ENCODE measurements at places on chromosomes 7 and 10. TPM values are rescaled to one million over a fixed set of nuclear protein-coding genes. Genes with fewer than 3 reads are reported as not detected.

DNA sequence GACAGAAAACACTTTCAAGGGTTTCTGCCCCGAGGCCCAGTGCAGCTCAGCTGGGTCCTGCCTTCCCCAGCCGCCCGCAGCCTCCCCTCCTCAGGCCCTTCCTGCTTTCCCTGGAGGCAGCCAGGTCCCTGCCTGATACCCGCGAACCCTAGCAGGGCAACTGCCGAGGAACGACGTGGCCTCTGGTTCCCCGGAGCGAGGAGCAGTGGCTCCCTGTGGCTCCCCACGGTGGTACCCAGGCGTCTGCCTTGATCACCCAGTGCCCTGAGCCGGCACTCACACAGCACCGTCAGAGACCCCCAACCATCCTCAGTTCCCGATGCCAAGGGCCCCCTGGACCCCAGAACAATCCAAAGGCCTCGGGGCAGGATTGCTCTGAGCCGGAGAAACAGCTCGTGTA is 58.3 kb downstream of the CFAP46 start:
- H3K4me3 ChIP-seq = no peak overlapping the region
- no peak for DNase-seq
- H3K27ac ChIP-seq = no peak overlapping the region
- H3K4me1 ChIP-seq = no peaks in the 10 kb centered on the region

- peaks cover 23% of the 10 kb centered on the region for H3K27me3 ChIP-seq
- H3K36me3 ChIP-seq = no peaks in the 10 kb centered on the region
- no peak for DNase-seq
- H3K4me3 ChIP-seq = no peak overlapping the region
- H3K4me1 ChIP-seq = no peaks in the 10 kb centered on the region
Observed at GRCh38 chr7:132351954-132352499, 224.2 kb downstream of the PLXNA4 start.

- no peaks in the 10 kb centered on the region for H3K27me3 ChIP-seq
- H3K4me1 ChIP-seq = no peaks in the 10 kb centered on the region
- no peak for DNase-seq
- H3K4me3 ChIP-seq = no peak overlapping the region
Observed at GRCh38 chr7:152909683-152910544, 150.4 kb downstream of the ACTR3B start.

- H3K27me3 ChIP-seq = no peaks in the 10 kb centered on the region
- H3K36me3 ChIP-seq = no peaks in the 10 kb centered on the region
- H3K4me1 ChIP-seq = no peaks in the 10 kb centered on the region
- H3K27ac ChIP-seq = no peak overlapping the region
- no peak overlapping the region for H3K4me3 ChIP-seq
Observed at GRCh38 chr10:109282510-109282909, 640.8 kb downstream of the XPNPEP1 start.

GRCh38 chr10:101134299-101135127 is 3.4 kb downstream of the TLX1 start:
- H3K36me3 ChIP-seq = no peaks in the 10 kb centered on the region
- DNase-seq = no peak
- H3K4me1 ChIP-seq = peaks cover 28% of the 10 kb centered on the region
- peaks cover 93% of the 10 kb centered on the region for H3K27me3 ChIP-seq
- H3K4me3 ChIP-seq = peak overlapping the region; percentile 24
- peak overlapping the region; percentile 36 for H3K27ac ChIP-seq

DNA sequence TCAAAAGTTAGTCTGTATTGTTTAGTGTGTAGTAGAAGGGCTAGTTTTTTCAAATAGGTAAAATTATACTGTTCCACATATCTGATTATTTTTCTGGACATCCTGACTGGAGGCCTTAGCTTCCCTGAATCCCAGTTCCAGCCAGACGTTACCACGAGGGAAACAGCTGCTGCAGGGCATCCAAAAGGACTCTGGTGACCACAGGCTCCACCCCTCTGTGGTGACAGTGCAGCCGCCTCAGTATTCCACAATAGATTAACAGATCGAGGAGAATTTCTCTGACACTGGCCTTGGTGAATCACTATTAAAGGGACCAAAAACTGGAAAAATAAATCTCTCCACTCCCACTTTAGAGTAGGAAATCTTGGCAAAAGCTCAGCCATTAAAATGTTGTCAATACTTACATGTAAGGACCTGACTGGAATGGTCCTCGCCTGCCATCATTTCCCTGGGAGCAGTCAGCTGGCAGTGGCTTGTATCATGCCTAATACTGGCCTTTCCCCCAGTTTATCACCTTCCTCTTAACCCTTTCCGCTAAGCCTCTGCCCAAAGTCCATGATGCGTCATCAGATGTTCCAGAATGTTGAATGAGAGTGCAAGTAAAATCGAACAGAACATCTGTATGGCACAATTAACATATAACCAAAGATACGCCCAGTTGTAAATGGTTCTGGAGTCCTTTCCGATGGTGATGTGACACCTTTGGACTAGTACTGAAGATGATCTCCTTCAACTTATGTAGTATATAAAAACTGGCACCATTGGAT is 31.6 kb downstream of the ENO4 start:
- H3K4me3 ChIP-seq = no peak overlapping the region
- H3K4me1 ChIP-seq = no peaks in the 10 kb centered on the region
- no peak for DNase-seq
- no peaks in the 10 kb centered on the region for H3K36me3 ChIP-seq
- H3K27ac ChIP-seq = no peak overlapping the region

- peaks cover 2% of the 10 kb centered on the region for H3K4me1 ChIP-seq
- H3K36me3 ChIP-seq = no peaks in the 10 kb centered on the region
- no peak overlapping the region for H3K27ac ChIP-seq
- DNase-seq = no peak
Observed at GRCh38 chr7:135490783-135491182, 19.1 kb downstream of the CNOT4 start.

DNA sequence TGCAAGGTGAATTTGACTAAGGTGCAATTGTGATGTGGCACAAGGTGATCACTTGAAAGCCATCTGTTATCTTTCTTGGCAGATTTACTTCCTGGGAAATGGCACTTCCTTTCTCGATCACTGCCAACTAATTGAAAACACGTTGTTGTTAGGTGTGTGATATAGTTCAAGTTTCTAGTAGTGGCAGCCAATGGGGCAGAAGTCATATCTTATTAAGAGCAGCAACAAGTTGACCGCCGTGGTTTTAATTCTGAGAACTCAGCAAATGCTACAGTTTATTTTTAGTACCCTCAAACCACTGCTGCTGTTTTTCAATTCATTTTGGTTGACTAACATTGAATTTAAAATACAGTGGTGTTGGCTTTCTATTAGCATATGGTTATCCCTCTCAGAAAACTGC is 1.6 kb downstream of the CHN2 start:
- peaks cover 21% of the 10 kb centered on the region for H3K4me1 ChIP-seq
- H3K27me3 ChIP-seq = peaks cover 59% of the 10 kb centered on the region
- peak overlapping the region; percentile 2 for H3K27ac ChIP-seq
- H3K4me3 ChIP-seq = peak overlapping the region; percentile 83
- peak; percentile 27 for DNase-seq

DNA sequence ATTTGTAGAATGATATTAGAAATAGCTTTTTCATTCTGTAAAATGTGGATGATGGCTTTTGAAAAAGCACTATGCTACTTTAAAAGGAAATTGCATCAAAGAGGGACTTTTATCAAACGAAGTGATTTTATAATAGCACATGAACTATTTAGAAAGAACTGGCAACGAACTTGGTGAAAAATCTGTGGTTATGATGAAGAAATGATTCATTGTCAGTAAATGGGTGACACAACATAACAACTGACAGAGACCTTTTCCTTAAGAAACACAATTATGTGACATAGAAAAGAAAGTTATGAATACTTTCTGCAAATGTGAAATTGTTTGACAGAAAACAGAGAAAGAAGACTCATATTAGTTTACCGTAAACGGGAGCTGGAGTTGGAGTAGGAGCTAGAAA is 60.7 kb upstream of the LAMB4 start:
- no peak overlapping the region for H3K4me3 ChIP-seq

DNA sequence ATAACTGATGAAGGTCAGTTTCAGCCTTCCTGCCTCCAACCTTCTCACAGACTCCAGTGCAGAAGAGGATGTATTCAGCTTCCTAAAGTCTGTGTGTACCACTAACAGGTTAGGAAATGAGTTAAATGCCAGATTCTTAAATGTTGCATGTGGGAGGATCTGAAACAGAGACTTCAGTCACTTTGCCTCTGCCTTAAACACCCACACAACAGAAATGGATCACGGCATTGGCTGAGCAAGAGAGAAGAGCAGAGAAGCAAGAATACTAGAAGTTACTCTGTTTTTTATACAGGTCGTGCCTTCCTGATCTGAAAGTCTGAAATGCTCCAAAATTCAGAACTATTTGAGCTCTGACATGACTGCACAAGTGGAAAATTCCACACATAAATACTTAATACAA is 98.9 kb upstream of the ARHGAP21 start:
- H3K27me3 ChIP-seq = no peaks in the 10 kb centered on the region
- peaks cover 3% of the 10 kb centered on the region for H3K36me3 ChIP-seq
- no peak overlapping the region for H3K4me3 ChIP-seq
- DNase-seq = no peak

- no peak overlapping the region for H3K27ac ChIP-seq
- DNase-seq = no peak
- peaks cover 21% of the 10 kb centered on the region for H3K4me1 ChIP-seq
- no peak overlapping the region for H3K4me3 ChIP-seq
- peaks cover 9% of the 10 kb centered on the region for H3K36me3 ChIP-seq
Observed at GRCh38 chr7:65931685-65932084, 50.3 kb downstream of the GUSB start.

DNA sequence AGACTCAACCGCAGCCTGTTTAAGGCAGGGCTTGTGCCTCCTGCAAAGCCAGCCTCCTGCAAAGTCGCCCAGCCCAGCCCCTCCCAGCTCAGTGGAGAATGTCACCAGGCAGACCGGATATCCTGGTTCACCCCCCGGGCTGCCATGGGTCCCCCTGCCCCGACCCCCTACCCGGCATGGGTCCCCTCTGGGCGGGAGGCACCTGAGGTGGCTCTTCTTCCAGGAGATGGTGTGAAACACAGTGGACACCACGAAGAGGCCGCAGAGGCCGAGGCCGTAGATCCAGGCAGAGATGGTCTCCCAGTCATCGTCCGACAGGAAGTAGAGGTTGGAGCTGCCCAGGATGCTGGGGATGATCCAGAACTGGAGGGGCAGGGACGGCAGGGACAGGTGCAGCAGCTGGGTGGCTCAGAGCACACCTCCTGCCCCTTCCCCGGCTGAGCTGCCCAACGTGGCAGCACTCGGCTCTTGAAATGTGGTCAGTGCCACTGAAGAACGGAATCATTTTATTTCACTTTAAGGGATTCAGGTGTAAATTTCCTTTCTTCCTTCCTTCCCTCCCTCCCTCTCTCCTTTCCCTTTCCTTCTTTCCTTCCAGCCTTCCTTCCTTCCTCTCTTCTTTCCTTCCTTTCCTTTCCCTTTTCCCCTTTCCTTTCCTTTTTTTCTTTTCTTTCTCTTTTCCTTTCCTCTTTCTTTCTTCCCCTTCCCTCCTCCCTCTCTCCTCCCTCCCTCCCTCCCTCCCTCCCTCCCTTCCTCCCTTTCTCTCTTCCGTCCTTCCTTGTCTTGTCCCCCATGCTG is 36.7 kb upstream of the RADIL start:
- no peaks in the 10 kb centered on the region for H3K27me3 ChIP-seq
- no peak overlapping the region for H3K27ac ChIP-seq
- H3K4me1 ChIP-seq = no peaks in the 10 kb centered on the region
- DNase-seq = no peak

GRCh38 chr7:99325001-99325493 is 651 bp upstream of the ARPC1A start:
- H3K27me3 ChIP-seq = peaks cover 2% of the 10 kb centered on the region
- H3K4me1 ChIP-seq = peaks cover 43% of the 10 kb centered on the region
- H3K4me3 ChIP-seq = peak overlapping the region; percentile 93
- no peak for DNase-seq

The CRYGN gene
- total RNA-seq = not detected

The ODAD2 gene
- not detected for total RNA-seq

The SLC26A4 gene
- 12.2 TPM for total RNA-seq

The SSBP1 gene
- total RNA-seq = 125 TPM

The AKR1D1 gene
- not detected for total RNA-seq

The CXCL12 gene
- not detected for total RNA-seq

All from activated CD4-positive, alpha-beta memory T cell treated with anti-CD3 and anti-CD28 coated beads, Interleukin-2, amount 10 ng/mL, durations not matched to agents 7 days and 5 days (primary cell).